Activated naive CD8-positive, alpha-beta T cell treated with anti-CD3 and anti-CD28 coated beads, Interleukin-2, amount 10 ng/mL, durations not matched to agents 7 days and 5 days (primary cell): ENCODE measurements at places on chromosomes 11 and 22.

- DNase-seq: no peak
Observed at GRCh38 chr22:17804331-17805080, 30.2 kb upstream of the BID start.

DNA sequence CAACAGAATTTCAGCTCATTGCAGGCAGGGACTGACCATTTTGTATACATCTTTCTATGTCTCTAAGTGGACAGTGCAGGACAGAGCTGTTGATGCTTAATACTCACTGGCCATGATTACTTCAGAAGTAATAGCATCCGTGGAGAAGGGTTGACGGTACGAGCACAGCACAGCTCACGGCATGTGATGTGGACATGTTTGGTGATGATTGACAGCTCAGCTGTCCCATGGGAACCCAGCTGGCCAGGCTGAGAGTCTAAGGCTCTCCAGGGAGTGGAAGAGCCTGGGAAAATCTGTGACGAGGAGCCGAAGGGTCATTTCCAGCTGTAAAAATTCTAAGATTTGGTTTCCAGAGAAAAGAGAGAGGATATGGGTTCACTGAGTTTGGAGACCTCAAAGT, 198.2 kb downstream of the SNX19 start:
- no peak for DNase-seq

GRCh38 chr11:104705490-104706190, 192.6 kb downstream of the CASP12 start:
- peak; percentile 39 for DNase-seq

DNA sequence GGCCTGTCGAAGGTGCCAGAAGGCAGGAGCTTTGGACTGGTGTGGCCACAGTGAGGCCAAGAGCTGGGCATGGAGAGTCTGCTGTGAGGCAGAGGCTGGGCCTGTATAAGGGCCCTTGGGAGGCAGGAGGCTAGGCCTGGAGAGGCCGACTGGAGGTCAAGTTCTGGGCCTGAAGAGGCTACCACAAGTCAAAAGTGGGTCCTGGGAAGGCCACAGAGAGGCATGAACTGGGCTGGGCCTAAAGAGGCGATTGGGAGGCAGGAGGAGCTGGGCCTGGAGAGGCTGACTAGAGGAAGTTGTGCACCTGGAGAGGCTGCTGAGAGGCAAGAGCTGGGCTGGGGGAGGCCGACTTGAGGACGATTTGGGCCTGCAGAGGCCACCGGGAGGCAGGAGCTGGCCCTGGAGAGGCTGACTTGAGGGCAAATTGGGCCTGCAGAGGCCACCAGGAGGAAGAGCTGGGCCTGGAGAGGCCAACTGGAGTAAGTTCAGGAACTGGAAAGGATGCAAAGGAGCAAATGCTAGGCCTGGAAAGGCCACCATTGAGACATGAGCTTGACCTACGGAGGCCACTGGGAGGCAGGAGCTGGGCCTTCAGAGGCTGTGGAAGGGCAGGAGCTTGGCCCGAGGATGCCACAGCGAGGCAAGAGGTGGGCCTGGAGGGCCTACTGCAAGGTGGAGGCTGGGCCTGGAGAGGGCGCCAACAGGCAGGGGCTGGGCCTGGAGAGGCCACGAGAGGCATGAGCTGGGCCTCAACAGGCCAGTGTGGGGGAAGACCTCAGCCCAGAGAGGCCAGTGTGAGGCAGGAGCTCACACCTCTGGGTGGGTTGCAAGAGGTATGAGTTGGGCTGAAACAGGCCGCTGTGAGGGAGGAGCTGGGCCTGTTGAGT, 39.8 kb downstream of the OR4C45 start:
- DNase-seq: no peak

DNA sequence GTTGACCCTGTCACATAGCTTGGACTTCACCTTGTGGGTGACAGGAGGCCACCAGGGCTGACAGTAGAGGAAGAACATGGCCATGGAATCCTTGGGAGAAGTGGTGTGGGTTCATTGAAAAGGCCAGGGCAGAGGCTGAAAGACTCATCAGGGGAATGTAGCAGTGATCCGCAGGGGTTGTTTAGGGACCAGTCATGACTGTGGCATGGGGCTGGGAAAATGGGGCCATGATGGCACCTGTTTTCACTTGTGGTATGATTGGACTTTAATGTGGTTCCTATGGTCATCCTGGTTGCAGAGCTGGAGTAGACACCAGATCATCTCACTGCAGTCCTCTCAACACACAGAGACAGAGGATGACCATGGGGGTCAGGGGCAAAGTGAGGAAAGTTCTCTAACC, 66.7 kb upstream of the MYEOV start:
- DNase-seq: no peak
